ENCODE measurements at places on chromosomes 12 and 14.

GRCh38 chr12:46387670-46388069 is 15.1 kb upstream of the SLC38A2 start:
- no peak for DNase-seq

GRCh38 chr12:12086973-12087692 is 16.4 kb downstream of the BCL2L14 start:
- DNase-seq: no peak

GRCh38 chr12:123741937-123742572 is 20.0 kb upstream of the DNAH10 start:
- DNase-seq: no peak

- DNase-seq: no peak
These were observed 38.2 kb downstream of the TMBIM6 start for GRCh38 chr12:49779581-49779980.
